ENCODE measurements at places on chromosomes 5 and 9.
A peak's percentile ranks its signal among the peaks of the same experiment; 100 is the strongest.

DNA sequence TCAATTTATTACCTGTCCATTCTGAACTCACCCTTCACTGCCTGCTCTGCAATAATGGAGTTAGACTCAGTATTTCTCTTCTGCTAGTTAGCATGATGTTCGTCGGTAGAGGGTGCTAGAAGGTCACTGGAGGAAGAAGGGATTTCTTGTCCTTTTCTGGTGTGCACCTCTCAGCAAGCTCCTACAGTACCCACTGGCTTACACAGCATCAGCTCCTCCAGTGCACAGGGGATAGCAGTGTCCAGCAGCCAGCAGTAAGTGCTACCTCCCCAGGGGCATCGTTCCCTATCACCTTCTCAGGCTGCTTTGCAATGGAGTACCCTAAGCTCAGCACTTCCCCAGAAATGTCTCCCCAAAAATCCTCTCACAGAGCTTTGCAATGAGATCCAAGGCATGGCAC lies 45.9 kb upstream of the APC start:
- DNase-seq, result no peak

DNA sequence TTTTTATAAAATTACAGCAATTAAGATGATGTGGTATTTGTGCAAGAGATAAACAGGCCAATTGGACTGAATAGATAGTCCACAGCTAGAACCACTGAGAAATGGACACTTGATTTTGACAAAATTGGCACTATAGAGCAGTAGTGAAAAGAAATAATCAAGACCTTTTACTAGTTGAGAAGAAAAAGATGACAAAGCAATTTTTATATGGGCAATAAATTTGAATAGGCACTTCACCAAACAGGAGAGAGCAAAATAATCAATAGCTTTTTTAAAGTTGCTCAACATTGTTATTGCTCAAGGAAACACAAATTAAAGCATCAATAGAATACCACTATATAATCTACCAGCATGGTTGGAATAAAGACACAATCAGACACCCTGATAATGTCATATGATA lies 193.5 kb upstream of the FTMT start:
- no peak for DNase-seq

DNA sequence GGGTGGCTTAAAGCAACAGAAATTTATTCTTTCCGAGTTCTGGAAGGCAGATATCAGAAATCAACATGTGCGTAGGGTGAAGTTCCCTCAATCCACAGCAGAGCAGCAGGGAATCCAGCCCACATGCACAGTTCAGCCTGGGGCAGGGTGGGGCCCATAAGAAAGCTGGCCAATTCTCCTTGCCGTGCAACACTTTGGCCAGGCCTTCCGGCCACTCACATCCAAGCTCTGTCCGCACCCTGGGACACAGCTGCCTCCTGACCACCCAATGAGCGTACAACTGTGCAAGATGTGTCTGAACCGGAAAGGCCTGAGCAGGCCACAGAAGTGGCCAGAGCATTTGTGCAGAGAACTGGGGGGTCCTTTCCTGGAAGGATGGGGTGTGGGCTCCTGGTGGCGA lies 274.9 kb downstream of the GADD45G start:
- no peak for DNase-seq

DNA sequence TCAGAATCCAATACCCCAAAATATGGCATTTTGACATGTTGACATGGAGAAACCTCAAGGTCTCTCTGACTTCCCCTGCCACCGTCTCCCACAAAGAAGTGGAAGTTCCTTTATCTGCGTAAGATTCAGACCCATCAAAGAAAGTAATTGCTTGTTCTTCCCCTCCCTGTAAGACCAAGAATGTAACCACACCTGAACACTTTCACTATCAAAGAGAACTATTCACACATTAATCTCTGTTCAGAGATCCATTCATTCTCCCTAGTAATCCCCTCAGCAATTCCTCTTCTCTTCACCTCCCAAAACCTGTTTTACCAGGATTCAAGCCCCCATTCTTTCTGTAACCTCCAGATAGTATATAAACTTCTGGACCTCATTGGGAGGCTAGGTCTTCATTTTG lies 4.1 kb upstream of the SLC1A1 start:
- DNase-seq, result no peak

- DNase-seq, result no peak
Measured at GRCh38 chr9:133560944-133561343, 26.4 kb downstream of the ADAMTSL2 start.

GRCh38 chr5:142661957-142662356 lies 23.9 kb downstream of the FGF1 start:
- DNase-seq, result no peak

DNA sequence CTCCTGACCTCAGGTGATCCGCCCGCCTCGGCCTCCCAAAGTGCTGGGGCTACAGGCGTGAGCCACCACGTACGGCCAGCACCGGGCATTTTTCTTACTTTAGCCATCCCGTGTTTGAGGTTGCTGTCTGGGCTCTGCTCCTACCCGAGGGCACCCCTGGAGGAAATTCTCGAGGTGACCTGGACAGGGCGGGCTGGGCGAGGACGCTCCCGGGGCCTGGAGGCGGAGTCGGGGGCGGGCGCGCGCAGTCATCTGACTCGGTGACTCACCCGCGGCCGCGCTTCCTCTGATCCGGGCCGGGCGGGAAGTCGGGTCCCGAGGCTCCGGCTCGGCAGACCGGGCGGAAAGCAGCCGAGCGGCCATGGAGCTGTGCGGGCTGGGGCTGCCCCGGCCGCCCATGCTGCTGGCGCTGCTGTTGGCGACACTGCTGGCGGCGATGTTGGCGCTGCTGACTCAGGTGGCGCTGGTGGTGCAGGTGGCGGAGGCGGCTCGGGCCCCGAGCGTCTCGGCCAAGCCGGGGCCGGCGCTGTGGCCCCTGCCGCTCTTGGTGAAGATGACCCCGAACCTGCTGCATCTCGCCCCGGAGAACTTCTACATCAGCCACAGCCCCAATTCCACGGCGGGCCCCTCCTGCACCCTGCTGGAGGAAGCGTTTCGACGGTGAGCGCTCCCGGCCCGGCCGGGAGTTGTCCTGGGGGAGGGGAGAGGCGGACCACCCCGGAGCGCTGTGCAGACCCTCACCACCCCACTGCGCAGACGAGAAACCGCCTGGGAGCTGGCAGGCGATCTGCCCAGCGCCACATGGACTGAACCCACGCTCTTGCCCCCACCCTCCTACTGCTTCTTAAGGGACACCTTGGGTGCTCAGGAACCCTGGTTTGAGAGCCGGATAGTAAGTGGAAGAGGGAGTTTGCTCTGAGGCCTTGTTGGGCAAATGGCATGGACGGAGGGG lies at the start of gene HEXB:
Gene HEXB, plus strand, starts transcription at position 334 of the 952 bp plus-strand sequence. Its CDS starts 28 bp downstream, at position 362.
- no peak for DNase-seq

DNA sequence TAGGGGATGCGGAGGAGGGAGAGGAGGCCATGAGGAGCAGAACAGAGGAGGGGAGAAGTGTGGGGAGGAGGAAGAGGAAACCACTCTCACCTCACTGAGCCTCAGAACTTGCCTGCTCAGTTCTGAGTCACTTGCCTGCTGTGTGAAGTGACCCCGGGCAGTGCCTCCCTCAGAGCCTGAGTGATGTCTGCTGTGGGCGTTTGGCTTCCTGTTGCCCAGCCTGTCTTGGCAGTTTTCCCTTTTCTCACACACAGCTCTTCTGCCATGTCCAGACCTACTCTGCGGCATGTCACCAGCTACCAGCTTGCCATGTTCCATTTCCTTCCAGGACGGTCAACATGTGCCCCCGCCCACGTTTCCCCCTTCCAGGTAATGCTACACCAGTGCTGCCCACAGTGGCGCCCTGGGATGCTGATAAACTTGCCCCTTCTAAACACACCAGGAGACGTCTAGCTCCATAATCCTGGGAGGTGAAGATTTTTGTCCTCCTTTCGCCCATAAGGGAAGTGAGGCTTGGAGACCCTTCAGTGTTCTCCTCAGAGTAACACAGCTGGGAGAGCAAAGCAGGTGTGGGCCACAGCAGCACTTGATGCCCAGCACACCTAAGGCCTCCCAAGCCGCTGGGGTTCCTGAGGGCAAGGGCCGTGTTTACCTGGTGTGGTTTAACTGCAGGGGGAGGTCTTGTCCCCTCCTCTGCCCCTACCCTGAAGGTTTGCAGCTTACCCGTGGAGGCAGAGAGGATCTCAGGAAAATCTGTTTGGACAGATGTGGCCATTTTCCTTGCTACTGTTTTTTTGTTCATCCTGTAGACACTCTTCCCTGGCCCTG lies 63.8 kb upstream of the RNF130 start:
- no peak for DNase-seq

GRCh38 chr9:79053598-79053997 lies 518.2 kb upstream of the TLE4 start:
- DNase-seq, result no peak

DNA sequence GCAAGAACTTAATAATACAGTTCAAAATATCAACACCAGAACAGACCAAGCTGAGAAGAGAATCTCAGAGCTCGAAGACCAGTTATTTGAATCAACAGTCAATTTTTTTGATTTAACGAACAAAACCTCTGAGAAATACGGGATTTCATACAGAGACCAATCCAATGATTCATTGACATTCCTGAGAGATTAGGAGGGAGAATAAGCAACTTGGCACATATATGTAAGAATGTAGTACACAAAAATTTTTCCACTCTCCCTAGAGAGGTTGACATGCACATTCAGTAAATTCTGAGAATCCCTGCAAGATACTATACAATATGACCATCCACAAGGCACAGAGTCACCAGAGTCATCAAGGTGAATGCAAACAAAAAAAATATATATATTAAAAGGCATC lies 1577.3 kb upstream of the C9orf72 start:
- no peak for DNase-seq

DNA sequence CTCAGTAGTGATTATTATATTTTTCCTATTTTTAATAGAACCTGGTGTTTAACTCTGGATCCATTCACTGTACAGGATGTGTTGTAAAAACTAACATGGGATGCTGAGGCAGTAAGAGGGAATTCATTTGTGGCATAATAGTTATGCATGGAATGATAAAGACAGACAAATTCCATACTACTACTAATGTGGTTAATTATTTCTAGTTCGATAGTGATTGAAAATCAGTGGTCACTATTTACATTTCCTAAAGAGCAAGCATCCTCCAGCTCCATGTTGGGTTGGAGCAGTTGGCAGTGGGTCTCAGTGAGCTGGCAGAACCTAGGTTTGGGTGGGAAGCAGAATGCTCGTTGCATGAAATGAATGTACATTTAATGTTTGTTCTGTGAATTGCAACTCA lies 122.6 kb downstream of the SAXO1 start:
- no peak for DNase-seq

GRCh38 chr9:21110708-21111576 lies 30.7 kb downstream of the IFNW1 start:
- DNase-seq, result peak; percentile 20

DNA sequence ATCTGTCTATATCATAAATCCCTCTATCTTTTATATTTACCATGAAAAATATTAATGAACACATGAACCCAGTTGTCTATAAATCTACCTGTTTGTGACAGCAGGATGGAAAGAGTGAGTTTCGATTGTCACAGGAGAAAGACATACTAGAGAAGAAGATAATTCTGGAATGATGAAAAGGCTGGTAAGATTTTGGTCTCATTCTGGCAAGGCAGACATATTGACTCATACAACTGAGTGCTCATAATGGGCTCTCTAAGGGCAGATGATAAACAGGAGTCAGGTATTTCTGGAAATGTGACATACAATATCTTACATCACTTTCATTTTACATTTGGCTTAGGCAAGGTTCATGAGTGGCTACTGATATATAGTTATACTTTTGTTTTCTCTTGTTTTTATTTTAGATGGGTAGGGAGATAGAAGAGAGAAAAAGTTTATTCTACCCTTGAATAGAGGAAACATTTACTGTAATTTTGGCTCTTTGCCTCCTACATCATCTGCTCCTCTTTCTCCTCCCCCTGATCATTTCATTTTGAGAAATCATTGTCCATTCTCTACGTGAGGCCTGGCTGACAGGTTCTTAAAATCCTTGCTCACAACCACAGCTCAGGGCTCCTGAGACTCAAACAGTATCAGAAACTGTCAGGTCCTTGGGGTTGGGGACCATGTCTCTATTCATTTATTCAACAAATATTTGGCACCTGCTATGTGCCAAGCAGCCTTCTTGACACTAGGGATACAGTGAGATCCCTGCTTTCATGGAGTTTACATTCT lies 14.4 kb downstream of the ELOVL7 start:
- DNase-seq, result no peak

- no peak for DNase-seq
Measured at GRCh38 chr5:137733922-137734321, 2.0 kb downstream of the KLHL3 start.

DNA sequence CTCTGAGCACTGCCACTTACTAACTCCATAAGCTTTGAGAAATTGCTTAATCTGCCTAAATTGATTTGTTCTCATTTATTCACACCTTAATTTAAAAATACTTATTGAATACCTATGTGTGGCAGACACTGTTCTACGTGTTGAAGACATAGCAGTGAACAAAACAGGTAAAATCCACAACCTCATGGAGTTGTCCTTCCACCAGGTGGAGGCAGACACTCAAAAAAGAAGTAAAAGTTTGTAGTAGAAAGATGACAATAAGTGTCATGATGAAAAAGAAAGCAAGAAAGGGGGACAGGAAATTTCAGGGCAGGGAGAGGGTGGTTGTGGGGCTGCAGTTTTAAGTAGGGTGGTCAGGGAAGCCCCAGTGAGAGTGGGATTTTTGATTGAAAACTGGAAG lies 94.9 kb downstream of the SREK1 start:
- no peak for DNase-seq

GRCh38 chr9:33714989-33715388 lies 80.4 kb upstream of the PRSS3 start:
- DNase-seq, result no peak

DNA sequence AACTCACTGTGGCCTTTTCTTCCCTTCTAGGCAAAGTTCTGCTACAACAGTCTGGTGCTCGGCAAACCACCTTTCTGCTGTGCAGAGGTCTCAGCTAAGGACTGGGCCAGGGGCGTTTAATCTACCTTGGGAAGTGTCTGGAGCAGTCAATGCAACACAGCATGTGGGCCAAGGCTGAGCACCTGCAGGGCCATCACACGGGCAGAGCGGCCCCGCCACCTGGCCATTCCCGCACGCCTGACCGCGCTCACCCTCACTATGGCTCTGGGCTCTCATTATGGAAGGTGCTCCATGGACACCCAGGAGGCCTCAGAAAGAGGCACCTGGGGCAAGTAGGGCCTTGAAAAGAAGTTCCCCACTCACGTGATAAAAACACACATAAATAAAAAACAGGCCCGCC lies 65.7 kb upstream of the TBC1D9B start:
- DNase-seq, result no peak

DNA sequence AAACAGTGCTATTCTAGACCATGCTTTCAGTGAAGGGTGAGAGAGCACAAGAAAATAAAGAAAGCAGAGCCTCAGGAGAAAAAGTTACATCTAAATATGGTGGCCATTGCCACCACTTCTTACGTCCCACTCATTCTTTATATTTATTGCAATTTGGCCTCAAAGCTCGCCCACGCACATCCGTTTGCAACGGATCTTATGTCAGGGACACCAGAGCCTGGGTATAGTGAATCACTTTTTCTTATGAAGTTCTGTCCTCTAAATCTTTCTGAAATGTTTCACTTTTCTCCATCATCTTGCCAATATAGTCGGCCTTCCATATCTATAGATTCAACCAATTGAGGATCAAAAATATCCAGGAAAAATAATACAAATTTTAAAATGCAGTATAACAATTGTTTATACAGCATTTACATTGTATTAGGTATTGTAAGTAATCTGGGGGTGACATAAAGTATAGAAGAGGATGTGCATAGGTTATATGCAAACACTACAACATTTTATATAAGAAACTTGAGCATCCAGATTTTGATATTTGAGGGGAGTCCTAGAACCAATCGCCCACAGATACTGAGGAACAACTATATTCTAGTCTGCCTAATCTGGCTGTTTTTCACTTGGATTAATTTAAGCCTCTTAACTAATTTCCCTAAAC lies 35.2 kb downstream of the GOLPH3 start:
- no peak for DNase-seq

All from NCI-H187 treated with DMSO at 0.1 percent for 48 hours (cell line).